ENCODE measurements at places on chromosomes 12 and 14.

DNA sequence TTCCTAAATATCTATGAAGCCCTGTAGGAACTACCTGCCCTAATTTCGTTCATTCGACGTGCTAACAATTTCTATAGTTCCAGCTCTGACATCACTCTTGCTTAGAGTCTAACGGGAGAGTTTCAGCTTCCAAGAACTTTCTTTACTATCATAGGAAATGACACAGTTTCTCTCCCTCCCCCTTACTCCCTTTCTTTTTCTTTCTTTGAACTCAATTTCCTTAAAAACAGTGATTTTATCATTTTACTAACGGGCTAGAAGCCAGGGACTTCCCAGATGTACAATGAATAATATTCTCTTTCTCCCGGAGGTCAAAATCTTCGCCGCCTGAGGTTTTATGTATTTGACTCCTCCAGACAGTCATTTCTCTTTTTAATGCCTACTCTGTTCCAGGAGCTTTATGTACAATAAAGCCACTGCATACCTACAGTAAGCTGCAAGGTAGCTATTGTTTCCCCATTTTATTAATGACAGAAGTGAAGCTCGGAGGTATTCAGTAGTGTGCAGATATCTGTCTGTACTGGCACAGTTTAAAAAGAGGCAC lies 15.7 kb downstream of the SMCO2 start:
- no peak for DNase-seq

GRCh38 chr14:64123241-64123822 lies 170.8 kb downstream of the ESR2 start:
- DNase-seq = no peak

DNA sequence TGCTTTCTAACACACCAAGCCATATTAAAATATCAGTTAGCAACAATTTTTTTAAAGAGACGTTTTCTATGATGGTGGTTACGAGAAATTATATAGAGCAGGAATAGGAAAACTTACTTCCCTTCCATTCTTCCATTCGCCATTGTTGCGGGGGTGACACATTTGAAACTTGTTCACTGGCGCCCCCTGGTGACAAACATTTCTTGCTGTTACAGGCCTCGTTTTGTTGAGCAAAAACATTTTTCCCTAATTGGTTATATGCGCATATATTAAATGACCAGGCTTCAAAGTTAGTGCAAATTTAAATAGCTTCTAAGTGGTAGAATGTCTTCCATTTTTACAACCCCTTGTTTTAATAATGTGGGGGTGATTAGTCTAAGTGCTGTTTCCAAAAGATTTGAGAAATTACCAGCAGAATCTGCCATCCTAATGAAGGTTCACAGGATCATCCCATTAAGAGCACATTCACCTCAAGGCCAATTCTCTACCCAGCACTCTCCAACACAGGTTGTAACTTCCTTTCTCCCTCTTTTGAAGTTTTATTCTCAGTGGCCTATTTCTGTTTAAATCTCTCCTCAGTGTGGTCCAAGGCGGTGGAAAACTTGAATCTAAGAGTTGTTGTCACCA lies 1124.7 kb downstream of the FLRT2 start:
- peak; percentile 10 for DNase-seq

DNA sequence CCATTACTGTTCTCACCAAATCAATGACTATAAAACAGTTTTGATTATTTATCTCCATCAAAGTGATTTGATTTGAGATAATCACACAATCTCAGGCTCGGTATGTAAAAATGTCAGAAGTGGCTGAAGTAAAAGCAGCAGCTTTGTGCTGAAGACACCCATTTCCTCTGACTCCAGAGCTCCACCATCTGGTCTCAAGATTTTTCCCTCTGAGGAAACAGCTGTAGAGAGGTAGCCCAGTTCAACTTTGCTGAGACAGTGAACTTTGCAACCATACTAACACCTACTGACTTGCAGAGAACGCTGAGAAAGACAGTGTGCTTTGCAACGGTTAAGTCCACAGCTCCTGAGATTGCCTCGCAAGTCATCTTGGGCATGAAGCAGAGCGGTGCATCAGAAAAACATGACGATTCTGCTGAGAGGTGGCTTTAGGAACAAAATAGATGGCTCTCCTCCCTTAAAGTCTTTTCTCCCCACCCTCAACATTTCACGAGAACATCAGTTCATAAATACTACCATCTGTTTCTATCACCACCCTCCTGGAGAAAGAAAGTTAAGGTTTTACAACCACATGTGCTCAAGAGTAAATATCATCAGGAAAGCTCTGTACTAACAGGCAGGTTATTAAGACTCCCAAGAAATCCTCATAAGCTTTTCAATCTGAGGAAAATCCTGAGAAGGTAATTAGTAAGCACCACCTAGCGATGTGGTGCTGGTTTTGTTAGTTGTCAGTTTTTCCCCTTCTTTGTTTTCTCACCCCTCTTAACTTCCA lies 34.8 kb downstream of the HIGD1C start:
- DNase-seq = no peak

GRCh38 chr14:68740788-68741476 lies 51.9 kb downstream of the ZFP36L1 start:
- DNase-seq = no peak

DNA sequence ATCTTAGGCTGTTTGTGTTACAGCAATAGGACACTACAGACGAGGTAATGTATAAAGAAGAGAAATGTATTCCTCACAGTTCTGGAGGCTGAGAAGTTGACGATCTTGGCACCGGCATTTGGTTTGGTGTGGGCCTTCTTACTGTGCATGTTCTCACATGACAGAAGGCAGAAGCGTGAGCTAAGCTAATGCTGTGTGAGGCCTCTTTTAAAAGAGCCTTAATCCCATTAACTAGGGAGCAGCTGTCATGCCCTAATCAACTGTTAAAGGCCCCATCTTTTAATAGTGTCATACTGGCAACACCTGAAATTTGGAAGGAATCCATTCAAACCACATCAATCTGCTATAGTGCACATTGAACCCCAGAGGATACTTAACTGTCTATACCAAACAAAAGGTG lies 992.9 kb downstream of the GALC start:
- DNase-seq = no peak

All from SHP77 treated with DMSO at 0.1 percent for 48 hours (cell line).